ENCODE measurements at places on chromosomes 3 and 15. TPM values are rescaled to one million over a fixed set of nuclear protein-coding genes. Genes with fewer than 3 reads are reported as not detected.

FANCI gene
- total RNA-seq: 25.8 TPM

MYL3 gene
- total RNA-seq: not detected

SLC22A14 gene
- not detected for total RNA-seq

C3orf52 gene
- total RNA-seq: 8.8 TPM

MRAS gene
- total RNA-seq: 2.7 TPM

EIF2B5 gene
- 40.7 TPM for total RNA-seq

All from airway epithelial cell (primary cell).